Upper lobe of right lung (tissue), 1 donor: ENCODE measurements at places on chromosomes 1 and 21.

- no peak for DNase-seq
Observed at GRCh38 chr1:56573311-56573710, 6.1 kb downstream of the PLPP3 start.

DNA sequence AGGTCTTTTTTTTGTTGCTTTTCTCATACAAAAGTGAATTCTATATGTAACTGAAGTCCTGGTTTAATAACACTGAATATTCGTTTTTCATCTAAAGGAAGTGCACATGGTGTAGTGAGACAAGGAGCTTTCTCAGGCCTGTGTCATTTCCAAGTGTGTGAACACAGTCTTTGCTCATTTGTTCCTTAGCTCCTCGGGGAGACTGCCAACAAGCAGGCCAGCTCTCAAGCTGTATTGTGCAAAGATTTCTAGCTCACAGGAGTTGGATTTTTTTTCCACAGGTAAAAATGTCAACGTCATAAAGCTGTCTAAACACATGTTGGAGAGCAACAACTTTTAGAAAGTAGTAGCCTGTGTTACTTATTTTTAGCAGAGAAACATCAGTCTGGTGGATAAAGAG, 87.8 kb upstream of the S1PR1 start:
- DNase-seq = no peak

GRCh38 chr1:42533101-42533863, 70.2 kb downstream of the CCDC30 start:
- DNase-seq = no peak

DNA sequence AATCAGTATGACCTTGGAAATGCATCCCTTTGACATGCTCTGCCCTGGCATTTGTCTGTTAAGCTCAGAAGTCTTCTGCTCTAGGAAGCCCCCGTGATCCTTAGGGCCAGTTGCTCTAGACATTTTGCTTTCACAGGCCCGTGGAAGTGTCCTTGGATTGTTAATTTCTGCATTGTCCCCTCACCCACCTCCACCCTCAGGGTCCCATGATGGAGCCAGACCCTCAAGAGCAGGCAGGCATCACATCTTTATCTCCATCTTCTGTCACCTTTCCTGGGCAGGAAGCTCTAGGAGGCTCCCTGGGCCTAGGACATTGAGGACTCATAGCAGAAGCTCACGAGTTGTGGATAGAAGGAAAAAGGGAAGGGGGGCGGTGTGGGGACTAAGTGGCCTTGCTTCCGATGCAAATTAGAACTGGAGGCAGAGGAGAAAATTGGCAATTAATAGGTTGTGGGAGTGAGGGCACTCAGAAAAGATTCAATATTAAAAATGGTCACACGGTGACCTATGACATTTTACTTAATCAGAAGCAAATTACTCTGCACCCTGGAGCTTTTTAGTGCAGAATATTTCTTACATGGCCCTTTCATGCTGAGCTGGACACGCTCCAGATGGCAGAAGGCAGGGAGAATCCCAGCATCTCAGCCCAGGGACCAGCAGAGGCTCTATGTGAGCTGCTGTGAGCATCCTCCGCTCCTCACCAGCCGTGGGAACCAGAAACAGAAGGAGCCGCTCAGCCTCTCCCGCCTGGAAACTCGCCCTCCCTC, 185.0 kb downstream of the MATN1 start:
- no peak for DNase-seq

GRCh38 chr1:233939451-233939850, 35.0 kb downstream of the SLC35F3 start:
- DNase-seq = no peak

DNA sequence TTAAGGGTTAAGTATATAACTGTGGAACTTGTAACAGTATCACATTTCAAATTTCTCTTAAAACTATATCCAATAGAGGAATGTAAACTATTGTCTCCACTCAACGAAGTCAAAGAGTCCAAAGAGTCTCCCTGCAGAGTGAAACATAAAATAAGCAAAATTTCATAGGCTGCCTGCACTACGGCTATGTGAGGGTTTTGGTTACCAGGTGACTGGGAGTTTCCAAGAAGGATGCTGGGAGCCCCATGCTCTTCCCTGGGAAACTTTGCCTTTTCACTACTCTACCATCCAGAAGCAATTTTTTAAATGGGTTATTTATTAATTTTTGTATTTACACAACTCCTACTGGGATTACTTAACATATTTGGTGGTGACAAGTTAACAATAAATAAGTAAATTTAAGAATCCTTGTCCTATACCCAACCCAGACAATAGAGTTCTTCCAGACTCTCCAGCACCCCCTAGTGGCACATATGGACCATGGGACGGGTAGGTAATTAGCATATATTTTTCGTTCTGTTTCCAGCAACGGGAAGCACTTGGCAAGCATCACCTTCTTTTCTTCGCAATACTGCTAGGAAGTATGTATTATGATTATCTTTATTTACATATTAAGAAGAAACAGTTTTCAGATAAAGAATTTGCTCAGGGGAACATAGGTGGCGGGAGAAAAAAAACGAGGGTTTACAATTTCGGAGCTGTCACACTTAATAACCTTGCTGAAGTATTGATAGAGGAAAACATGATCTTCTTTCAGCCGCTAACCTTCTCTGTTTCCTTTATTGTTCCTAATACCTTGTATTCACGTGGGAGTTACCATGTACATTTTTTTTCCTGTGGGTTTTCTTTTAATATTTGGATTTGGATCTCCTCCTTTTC, 3.5 kb downstream of the FMO2 start:
- DNase-seq = no peak

DNA sequence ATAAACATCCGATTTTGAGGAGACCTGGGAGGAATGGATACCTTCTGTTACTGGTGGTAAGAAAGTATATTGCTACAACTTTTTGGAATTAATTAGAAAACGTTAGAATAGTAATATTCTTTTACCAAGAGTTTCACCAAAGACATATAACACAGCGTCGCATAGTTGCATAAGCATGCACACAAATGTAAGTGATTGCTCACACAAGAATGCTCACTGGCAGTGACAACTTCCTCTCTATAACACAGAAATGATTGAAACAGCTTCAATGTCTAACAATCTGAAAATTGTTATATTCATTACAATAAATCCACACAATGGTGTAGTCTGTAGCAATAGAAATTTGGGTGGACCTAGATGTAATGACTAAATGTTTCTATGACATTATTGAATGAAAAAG, 998.6 kb downstream of the TTLL7 start:
- no peak for DNase-seq

DNA sequence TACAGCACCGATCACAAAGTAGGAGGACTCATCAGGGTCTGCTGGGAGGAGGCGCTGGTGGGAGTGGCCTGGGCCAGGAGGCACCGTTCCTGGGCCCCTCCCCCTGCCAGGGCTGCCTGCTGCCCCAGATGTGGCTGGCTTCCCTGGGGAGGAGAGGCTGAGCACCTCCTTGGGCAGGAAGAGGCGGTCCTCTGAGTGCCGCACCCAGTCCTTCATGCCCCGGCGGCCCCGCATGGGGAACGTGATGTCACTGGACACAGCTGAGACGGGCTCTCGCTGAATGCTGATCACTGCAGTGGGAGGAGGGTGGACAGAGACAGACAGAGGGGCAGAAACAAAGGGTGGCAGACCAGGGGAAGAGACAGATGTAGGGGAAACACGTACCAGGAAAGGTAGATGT, 24.8 kb downstream of the ADGRB2 start:
- no peak for DNase-seq

- DNase-seq = no peak
Observed at GRCh38 chr1:208013210-208013609, 102.3 kb upstream of the CD34 start.

DNA sequence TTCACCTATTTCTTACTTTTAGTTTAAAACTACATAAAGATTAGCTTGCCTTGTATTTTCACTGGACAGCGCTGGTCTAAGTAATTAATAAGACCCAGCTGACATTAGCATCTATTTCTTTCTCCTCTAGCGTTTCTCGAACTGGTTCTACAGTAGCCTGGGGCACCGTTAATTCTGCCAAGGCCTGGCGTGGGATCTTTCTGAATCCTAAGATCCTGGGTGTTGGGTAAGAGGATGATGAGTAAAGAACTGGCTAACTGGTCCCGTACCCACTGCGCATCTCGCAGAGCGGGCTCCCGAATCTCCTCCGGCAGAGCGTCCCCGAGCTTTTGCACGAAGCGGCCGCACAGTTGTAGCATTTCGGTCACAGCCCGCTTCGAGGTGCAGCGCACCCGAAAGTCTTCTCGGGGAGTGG, 309 bp downstream of the NSL1 start:
- DNase-seq = no peak

DNA sequence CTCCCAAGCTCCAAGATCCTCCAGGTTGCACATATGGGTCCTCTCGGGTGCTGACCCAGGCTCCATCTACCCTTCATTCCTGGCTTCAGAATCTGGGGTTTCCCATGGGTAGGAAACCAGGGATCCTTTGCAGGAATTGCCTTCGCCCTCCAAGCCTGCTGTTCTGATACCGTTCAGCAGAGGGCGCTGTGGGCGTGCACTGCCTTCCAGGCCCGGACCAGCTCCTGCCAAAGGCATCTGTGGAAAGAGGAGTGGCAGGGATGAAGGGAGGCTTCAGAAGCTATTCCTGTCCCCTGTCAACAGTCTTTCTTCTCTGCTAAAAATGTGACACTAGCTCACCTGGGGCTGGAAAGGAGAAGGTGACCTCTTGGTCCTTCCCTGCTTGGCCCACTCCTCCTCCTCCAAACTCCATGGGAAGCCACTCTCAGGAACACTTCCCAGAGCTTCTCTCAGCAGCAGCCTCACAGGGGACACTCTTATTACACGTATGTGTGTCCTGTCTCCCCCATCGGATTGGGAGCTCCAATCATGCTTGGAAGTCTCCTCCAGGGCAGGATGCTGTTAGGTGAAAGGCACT, 71.2 kb downstream of the VWA5B1 start:
- DNase-seq = no peak

DNA sequence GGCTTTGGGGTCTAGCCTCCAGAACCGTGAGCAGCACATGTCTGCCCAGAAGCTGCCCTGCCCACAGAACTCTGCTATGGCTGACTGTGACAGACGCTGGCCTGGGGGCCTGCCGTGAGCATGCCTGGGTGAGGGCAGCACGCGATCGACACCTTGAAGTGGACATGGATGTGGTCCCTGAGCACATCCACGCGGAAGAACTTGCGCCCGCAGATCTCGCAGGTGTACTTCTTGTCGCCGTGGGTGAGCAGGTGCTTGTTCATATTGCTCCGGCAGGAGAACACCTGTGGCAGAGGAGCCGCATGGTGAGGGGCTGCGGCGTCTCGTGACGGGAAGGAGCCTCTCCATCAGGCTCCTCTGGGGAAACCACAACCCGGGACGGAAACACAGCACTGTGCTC, 56.0 kb downstream of the PRDM15 start:
- DNase-seq = peak; percentile 54

- DNase-seq = no peak
Observed at GRCh38 chr1:220271706-220272046, 577 bp downstream of the RAB3GAP2 start.

DNA sequence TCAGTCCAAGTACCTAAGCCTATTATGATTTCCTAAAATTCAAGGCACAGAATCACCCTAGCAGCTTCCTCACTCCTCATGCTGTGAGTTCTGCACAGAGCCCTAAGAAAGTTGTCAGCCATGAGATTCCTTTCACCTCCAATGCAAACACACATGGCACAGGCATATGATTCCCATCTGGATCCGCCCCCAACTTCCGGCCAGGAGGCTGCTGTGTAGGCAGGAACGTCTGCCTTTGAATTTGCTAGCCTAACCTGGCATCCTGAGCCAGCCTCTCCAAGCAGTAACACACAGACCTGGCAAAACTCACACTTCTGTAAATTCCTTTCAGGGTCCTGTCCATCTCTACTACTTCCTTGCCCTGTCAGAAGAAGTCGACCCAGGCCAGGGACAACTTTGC, 521.1 kb upstream of the BEND5 start:
- DNase-seq = no peak

- no peak for DNase-seq
Observed at GRCh38 chr1:232622378-232622777, 7.6 kb downstream of the SIPA1L2 start.

GRCh38 chr1:108075055-108075454, 110.1 kb upstream of the VAV3 start:
- DNase-seq = no peak

DNA sequence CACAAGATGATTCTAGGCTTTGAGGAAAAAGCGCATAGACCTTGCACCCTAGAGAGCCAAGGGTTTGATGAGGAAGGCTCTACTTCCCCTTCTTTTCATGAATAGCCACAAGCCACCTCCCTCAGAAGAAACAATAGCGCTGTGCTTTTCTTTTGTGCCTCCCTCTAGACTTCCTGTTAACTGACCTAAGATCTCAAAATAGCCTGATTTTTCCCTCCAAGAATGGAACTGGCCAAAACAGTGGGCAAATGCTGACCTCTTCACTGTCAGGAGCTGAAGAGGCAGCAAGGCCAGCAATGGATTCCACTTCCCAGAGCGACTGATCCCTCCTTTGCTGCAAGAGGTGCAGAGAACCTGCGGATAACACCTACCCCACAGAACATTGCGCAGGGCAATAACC, 362.8 kb downstream of the KCNH1 start:
- no peak for DNase-seq

GRCh38 chr1:147078606-147079399, 93.5 kb downstream of the PRKAB2 start:
- no peak for DNase-seq

DNA sequence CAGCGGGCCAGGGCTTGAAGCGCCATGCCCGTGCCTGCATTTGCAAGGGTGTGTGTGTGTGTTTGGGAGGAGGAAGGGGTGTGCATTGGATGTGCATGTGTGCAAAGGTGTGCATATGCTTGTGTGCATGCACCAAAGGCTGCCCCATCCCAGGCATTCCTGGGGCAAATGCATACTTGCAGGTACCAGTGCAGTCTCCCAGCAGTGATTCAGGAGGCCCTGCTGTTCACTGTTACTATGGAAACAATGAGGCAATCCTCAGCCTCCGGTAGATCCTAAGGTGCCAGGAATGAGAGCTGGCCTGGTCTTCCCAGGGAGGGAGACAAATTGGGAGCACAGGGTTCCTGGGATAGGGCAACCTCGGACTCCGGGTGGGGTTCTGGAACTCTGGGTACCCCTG, 7.5 kb upstream of the FNDC5 start:
- DNase-seq = no peak

DNA sequence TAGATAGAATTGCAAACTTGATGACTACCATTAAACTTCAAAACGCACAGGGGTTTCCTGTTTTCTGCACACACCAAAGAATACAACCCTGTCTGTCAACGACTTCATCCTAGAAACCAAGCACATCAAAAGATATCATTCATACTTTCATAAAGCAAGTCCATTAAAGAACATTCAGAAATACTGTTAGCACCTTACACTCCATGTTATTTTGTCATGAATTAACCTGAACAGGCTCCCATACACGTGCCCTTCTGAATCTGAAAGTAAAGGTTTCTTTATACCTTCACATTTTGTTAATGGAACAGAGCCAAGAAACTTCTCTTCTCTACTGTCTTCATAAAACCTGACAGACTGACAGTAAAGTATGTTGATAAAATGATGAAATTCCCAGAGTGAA, 46.1 kb downstream of the PUM1 start:
- DNase-seq = no peak

- DNase-seq = no peak
Observed at GRCh38 chr1:30780409-30780808, 22.8 kb upstream of the LAPTM5 start.
